ENCODE measurements at places on chromosomes 7 and 10.

DNA sequence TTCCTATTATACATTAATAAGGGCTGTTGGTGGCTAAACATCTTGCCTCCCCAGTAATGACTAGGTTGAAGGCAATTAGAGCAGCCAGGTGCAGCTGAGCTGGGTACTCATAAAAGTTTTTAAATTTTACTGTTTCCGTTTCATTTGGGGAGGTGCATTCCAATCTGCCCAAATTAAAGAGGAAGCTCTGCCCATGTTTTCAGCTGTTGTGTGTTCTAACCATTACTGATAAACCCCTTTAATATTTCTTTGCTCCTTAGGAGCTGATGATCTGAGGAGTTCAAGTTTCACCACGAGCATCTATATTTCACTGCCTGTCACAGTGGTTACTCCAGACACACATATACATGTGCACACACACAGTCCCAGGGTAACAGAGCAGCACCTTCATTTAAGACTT is 94.4 kb downstream of the JAZF1 start:
- DNase-seq = no peak

- no peak for DNase-seq
Observed at GRCh38 chr10:78457804-78458482, 424.3 kb downstream of the RPS24 start.

DNA sequence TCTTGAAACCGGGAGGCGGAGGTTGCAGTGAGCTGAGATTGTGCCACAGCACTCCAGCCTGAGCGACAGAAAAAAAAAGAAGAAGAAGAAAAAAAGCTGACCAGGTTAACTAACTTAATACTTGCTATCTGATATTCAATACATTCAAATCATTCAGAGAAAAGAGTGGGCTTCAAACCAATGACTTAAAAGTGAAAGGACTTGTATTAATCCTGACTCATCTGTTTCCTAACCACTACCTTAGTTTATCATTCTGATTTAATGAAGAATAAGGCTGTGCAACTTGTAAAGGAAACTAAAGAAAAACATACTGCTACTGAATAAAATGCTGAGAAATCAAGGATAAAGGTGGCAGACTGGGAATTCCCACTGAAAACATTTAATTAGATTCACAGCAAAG is 128.4 kb downstream of the NRBF2 start:
- no peak for DNase-seq

- no peak for DNase-seq
Observed at GRCh38 chr10:97228130-97228774, 42.5 kb upstream of the SLIT1 start.

GRCh38 chr10:30591249-30591670 is 38.3 kb downstream of the LYZL2 start:
- peak; percentile 39 for DNase-seq

DNA sequence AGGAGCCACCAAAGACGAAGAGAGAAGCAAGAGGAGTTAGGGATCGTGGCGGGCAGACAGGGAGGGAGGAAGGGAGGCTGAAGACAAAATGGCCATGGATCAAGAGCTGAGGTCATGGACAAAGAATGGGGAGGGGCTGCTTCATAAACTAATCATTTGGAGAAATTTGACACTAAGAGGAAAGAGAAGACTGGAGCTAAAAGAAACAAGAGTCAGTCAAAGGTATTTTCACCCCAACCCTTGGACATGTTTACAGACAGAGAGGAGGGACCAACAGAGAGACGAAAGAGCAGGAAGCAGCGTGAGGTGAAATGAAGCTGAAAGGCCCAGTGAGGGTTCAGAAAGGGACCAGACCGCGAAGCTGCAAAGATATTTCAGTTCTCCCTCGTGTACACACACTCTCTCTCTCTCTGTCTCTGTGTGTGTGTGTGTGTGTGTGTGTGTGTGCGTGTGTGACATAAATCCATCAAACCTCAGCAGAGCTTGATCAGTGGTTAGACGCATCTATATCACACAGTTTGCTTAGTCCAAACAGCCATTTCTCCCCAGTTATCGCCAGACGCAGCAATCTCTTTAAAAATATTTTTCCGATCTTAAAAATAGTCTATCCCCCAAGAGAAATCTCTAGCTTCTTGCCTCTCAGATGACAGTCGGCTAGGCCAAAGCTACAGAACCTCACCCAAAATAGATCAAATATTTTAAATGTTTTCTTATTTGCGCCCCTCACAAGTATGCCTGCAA is 12.5 kb upstream of the CALD1 start:
- no peak for DNase-seq

Data from activated CD4-positive, alpha-beta T cell treated with anti-CD3 and anti-CD28 coated beads for 4 hours (primary cell).